Activated effector memory CD4-positive, alpha-beta T cell treated with Interleukin-2 at 50 U/mL for 16 hours (primary cell): ENCODE measurements at places on chromosomes 11 and 22.

- no peak for DNase-seq
Observed at GRCh38 chr11:6637871-6638270, 17.7 kb downstream of the DCHS1 start.

DNA sequence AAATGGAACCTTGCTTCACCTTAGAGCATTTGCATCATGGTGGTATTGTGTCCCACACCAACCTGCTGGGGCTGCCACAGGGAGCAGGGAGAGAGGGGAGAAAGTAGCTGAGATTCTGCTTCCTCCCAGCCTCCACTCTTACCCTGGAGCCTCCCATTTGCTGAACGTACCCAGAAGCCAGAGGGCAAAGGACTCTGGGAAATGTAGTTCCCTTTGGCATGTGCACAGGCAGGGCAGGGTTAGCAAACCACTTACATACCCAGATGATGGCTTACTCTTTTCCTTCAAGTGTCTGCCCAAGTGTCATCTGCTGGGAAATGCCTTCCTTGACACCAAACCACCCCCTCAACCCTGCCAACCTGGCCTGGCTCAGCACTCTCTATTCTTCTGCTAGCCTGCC lies 16.9 kb downstream of the SMIM38 start:
- DNase-seq: no peak

DNA sequence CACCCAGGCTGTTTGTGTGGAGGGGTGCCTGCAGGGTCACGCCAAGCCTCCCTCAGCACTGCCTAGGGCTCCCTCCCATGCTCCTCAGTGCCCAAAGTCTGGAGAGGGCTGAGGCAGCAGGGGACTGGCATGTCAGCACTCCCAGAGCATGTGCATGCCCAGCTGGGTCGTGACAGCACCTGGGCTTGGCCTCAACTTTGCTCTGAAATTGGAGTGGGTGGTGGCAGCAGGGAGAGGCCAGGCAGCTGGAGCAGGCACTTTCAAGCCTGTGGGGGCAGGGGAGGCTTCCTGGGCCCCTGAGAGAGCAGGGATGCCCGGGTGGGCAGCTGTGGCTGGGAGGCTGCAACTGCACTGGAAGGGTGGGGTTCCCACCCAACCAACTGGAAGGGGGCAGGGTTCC lies 35.6 kb upstream of the DDX10 start:
- no peak for DNase-seq

DNA sequence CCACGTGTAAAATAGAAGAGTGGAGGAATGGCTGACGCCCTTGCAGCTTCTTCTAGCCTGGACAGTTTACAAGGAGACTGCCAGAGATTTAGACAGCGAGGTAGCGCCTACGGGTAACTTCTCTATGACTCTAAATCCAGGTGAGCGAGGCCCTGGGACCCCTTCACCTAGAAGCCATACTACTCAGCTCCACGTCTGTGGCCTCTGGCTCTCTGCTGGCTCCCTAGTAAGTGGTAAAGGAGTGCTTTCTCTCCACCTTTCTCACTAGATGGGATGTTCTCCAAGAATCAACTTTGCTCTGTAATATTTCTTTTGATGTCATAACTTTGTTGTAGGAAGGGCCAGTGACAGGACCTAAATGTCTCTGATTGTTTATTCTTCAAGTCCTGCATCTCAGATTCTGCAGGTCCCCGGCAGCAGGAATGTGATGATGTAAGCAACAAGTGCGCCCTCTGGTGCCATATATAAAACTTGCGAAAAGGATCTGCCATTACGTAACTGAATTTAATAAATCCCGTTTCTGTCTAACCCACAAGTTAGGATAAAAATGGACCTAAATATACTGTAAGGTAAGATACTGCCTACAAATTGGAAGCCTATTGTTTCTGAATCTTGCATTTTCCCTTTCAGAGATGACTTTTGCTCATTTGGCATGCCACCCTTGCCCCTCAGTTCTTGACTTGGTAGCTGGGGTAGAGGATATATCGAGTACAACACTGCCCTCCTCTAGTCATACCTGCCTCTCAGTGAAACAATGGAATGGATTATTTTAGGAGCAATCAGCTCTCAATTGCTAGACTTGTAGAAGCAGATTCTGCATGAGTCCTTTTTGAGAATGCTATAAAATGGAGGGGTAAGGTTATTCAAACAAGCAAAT lies 11.0 kb upstream of the PTPN5 start:
- no peak for DNase-seq

DNA sequence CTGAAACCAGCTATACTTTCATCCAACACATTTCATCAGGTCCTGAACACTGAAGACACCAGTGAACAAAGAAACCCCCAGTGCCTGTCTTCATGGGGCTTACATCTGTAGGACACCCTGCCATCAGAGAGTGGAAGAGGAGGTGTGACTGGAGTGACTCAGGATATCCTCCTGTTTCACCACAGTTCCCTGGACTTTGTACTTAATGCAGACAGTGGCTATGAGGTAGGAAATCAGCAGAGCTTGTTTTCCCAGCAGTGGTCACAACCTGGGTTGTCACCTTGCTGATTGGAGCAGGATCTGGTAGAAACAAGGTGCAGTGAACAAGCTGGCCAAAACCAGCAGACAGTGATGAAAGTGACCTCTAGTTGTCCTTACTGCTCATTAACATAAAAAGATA lies 128.8 kb downstream of the KIRREL3 start:
- no peak for DNase-seq

- no peak for DNase-seq
Observed at GRCh38 chr11:36485298-36486002, 24.6 kb downstream of the TRAF6 start.

DNA sequence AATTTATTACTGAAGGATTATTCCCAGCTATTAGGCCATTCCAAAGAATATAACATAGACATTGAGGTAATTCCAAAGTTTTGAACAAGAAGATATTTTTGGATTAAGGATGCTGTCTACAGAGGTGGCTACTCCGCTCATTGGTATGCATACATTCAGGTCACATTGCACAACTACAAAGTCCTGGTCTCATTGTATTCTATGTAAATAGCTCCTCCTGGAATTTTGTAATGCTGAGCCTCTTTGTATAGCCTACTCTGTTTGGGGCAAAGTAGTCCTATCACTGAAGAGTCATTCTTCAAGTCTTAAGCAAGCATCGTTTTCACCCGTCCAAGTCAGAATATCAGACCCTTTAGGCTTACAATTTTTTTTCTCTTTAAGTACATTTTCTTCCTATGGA lies 142.4 kb downstream of the KIF18A start:
- no peak for DNase-seq

GRCh38 chr22:22369964-22370270 lies 125.3 kb downstream of the VPREB1 start:
- DNase-seq: no peak

GRCh38 chr22:27399161-27399560 lies 402.4 kb downstream of the MN1 start:
- DNase-seq: no peak

DNA sequence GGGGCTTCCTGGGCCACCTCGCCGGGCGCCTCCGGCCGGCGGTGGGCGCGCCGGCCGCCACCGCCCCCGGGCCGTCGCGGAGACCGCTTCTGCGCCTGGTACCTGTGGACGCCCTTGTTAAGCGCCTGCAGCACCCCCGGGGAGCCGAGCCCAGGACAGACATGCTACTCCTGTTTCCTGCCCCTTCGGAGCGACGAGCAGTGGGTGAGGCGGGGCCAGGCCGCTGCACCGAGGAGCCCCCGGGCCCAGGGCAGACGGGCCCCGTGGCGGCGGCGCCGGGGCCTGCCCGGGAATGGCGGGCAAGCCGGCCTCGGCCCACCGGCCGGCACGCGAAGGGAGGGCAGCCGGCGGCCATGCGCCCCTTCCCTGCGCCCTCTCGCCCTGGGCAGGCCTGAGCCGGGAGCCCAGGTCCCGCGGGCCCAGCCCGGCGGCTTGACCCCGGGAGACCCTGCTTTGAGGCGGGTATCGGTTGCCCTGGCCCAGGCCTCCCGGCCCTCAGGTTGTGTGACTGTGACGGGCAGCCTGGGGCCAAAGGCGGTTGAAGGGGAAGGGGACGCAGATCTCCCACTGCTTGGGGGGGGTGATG lies 789 bp upstream of the KDM2A start:
- peak; percentile 41 for DNase-seq

GRCh38 chr11:111077530-111078322 lies 167.8 kb upstream of the POU2AF2 start:
- DNase-seq: no peak

- no peak for DNase-seq
Observed at GRCh38 chr11:16737818-16738192, 642 bp upstream of the C11orf58 start.

- no peak for DNase-seq
Observed at GRCh38 chr11:132058211-132058772, 687.9 kb downstream of the NTM start.

DNA sequence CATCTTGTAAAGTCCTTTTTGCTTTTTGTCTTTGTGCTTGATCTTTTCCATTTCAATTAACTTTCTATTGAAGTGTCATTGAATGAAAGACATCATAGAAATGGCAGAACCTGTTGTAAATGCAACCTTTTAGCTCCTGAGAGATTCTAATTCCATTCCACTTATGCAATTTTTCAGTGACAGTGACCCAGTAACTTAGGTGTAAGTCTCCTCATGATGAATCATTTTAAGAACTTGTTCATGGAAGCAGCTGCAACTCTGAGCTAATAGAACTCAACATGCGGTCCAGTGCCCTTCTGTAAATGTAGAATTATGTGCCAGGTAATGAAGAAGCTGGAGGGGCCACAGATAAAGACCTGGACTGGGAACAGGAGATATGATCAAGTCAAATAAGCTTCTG lies 398.3 kb upstream of the SYN3 start:
- no peak for DNase-seq

- DNase-seq: no peak
Observed at GRCh38 chr11:16945671-16946469, 68.3 kb downstream of the PLEKHA7 start.

GRCh38 chr11:128938156-128938885 lies 4.3 kb downstream of the TP53AIP1 start:
- no peak for DNase-seq

DNA sequence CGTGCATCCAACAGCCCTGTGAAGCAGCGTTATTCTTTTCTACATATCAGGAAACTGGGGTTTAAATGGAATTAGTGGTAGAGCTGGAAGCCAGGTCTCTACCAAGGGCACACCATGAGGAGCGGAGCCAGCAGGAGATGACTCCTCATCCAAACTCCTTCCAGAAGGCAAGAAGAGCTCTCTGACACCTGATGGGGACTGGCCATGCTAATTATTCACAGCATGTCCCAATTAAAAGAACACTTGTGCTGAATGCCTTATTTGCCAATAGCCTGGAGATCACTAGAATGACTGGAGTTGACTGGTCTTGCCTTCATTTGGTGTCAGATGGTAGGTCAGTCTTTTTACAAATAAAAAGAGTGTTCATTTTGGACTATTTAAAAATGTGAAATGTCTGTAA lies 32.9 kb upstream of the SLN start:
- DNase-seq: no peak

DNA sequence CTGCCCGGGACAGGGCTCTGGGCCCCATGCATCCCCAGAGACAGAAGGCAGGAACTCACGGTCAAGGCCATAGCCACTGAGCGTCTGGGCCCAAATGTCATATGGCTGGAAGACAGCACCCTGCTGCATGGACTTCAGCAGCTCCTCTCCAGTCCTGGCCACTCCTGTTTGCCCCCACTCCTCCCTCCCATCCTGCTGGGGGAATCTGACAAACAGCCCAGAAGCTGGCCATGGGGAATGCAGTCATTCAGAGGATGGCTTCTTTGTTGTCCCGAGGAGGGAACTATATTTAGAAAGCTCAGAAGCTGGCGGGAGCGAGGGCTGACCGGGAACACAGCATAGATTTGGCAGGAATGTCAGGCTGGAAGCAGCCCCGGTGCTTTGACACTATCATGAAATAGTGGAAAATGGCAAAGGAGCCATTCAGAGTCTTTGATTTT lies 35.0 kb downstream of the DKK3 start:
- no peak for DNase-seq
